Naive thymus-derived CD4-positive, alpha-beta T cell (primary cell): ENCODE measurements at places on chromosomes 3 and 15. TPM values are rescaled to one million over a fixed set of nuclear protein-coding genes. Genes with fewer than 3 reads are reported as not detected.

GRCh38 chr15:60376677-60377095, 21.1 kb downstream of the ANXA2 start:
- DNase-seq: no peak

GRCh38 chr3:100120693-100121092, 6.4 kb upstream of the FILIP1L start:
- no peak for DNase-seq

- no peak for DNase-seq
Measured at GRCh38 chr3:141152801-141153678, 78.6 kb upstream of the PXYLP1 start.

- no peak for DNase-seq
Measured at GRCh38 chr3:3800685-3801493, 1.7 kb downstream of the LRRN1 start.

DNA sequence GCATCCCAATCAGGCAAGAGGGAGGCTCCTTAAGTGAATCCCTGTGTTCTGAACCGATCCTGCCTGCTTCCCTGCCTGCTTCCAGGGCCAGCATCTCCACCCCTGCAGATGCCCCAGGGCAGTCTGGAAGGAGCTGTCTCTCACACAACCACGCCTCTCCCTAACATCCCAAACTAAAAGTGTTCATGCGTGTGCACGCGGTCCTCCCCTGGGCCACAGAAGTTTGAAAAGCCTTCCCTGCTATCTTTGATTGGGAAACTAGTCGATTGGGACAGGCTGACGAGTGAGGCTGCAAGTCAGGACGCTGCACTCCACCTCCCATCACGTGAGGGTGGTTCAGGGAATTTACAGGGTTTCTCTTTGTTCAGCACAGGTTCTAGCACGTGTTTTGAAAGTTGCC, 340.9 kb upstream of the ICE2 start:
- no peak for DNase-seq

DNA sequence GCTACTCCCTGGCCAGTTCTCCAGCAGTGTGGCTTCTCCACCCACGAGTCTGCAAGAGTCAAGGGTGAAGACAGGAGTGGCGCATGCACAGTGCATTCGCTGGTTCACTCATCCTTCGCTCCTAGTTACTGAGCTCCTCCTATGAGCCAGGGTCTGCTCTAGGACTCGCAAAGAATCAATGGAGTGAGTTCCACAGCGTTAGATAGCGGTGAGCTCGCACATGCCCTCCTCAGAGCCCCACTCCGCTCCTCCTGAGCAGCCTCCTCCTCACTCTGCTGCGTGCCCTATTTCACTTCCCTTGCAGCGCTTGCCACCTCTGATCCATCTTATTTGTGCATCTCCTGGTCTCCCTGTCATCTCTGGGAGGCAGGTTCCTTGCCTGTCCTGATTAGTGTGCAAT, 63.0 kb downstream of the NUP210 start:
- no peak for DNase-seq

DNA sequence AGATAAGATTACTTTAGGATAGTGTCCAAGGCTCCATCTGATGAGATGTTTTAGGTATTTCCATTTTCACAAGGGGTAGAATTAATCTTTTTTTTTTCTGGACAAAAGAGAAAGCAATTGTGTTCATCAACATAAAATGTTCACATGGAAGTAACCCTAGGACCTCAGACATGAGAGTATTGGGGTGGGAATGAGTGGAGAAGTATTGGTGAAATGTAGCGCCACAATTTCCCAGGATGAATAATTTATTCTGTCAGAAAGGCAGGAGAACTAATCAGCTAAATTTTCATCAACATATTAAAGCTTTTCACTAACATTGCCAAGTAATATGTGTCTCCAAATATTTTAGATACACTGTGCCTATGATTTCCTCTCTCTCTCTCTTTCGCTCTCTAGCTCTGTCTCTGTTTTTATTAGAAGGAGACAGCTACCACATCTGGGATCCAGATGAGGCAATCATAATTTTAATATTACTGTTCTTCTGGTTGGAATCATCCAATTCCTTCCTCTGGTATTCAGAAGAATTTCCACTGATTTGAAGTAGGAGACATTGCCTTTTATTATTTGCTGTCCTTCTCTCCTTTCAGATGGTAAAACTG, 21.6 kb upstream of the ZNF280D start:
- DNase-seq: no peak

DNA sequence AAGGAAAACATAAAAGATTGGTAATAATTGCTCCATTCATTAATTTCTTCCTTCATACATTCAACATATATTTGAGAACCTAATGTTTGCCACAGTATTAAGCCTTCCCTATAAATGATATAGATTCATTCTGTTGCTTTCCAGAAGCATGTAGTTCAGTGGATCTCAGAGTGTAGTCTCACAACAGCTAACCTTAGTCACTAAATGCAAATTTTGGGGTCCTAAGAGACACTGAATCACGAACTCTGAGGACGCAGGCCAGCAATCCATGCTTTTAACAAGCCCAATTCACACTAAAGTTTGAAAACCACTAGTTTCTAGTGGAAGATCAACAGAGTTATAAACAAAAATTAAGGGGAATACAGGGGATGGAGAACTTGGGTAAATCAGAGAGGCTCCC, 7.2 kb upstream of the AQR start:
- no peak for DNase-seq

FSD2 gene
- not detected for total RNA-seq

PARP15 gene
- 44.8 and 46.7 TPM in 2 replicates for total RNA-seq

GRCh38 chr3:127673191-127674100, 694 bp downstream of the ABTB1 start:
- peak; percentile 57 for DNase-seq

GRCh38 chr15:89375093-89376005, 40.7 kb upstream of the POLG start:
- no peak for DNase-seq

- DNase-seq: no peak
Measured at GRCh38 chr15:67458331-67459029, 62.5 kb upstream of the C15orf61 start.

DNA sequence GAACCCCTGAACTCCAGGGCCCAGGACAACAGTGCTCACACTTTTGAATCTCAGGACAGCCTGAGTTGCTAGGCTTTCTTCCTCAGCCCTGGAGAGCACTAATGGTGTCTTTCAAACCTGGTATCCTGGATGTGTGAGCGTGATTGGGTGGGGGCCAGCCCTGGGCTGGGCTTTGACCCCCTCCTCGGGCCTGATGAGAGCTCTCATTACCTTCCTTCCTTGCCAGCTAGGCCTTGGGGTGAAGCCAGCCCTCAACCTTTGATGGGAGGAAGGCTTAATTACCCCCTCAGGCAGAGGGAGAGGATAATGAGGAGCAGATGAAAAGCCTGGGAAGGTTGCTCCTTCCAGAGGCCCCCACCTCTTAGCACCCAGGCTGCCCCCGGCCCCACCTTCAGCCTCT, 31.1 kb upstream of the INSYN1 start:
- DNase-seq: no peak

SPINK8 gene
- total RNA-seq: not detected in 2 replicates

IMPG2 gene
- 0.87 TPM for total RNA-seq

DNA sequence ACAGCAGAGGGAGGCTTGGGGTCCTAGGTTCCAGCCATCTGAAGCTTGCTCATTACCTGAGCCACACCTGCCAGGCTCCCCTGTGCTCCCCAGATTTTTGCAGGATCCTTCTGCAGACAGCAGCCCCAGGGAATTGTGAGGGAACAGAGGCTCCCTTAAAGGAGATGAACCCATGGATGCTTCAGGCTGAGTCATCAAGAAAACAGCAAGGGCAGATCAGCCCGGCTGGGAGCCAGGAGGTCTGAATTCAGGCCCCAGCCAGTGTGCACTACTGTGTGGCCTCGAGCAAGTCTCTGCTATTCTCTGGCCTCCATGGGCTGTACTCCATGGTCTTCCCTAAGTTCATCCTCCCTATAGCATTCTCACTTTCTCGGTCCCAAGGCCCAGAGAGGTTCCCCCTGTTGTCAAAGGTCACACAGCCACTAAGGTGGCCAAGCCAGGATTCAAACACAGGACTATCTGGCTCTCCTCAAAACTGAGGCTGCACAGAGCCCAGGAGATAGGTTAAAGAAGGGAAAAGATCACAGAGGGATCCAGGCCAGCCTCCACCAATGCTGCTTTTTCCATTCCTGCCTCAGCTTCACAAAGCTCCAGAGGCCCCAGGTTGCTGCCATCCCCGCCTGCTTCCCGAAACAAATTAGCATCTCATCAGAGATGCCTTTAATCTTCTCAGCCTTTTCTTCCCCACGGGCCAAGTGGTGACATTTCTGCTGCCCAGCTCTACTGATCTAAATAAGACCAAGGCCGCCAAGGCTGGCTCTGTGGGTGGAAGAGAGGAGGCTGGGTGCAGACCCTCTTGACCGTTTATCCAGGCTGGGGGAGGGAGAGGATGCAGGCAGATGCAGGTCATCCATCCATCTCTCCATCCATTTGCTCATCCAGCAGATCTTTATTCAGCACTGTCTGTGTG, 21.2 kb upstream of the GRIP2 start:
- no peak for DNase-seq

DNA sequence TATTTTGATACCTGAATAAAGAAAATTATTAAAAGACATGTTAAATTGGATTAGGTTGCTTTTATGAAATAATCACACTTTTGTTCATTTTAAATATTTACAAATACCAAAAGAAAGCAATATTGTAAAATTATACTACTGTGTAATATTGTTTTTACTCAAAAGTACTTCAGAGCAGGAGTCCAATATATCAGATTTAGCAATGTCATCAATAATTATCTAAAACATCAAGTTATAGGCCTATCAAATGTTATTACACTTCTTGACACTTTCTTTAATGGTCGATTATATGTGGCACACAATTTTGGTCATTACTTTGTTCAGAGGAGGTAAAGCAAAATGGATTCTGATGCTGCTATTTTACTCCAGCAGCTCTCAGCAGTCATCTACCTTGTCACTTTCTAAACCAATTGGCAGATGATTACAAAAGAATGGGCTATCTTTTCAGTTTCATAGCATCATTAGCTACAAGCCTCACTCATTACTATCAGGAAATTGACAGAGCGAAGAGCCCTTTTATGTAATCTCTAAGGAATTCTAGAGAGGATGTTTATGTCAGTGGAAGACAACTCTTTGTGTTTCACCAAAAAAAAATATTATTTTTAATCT, 318.6 kb downstream of the PLOD2 start:
- no peak for DNase-seq

- peak; percentile 34 for DNase-seq
Measured at GRCh38 chr3:120344349-120344748, 4.8 kb downstream of the LRRC58 start.

- DNase-seq: no peak
Measured at GRCh38 chr3:23553353-23553752, 252.4 kb upstream of the UBE2E1 start.

GRCh38 chr3:33787328-33788009, 11.0 kb upstream of the PDCD6IP start:
- DNase-seq: peak; percentile 16

DNA sequence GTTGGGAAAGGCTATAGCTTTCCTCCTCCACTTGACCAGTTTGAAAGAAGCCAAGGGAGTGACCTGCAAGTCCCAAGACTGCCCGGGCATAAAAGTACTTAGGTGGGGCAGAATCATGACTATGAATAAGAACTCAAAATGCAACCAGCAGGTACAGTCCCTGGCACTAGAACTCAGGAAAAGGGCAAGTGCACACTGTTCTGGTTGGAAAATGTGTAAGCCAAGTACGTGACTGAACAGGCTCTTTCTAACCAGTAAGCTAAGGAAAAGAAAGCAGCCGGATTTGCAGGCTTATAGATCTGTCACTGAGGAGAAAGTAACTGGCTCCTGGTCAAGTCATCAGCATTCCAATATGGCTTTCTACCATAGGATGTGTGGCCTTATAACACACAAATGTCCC, 101.2 kb upstream of the SLC4A7 start:
- no peak for DNase-seq

GRCh38 chr3:130677343-130677742, 69.3 kb downstream of the PIK3R4 start:
- DNase-seq: no peak

- DNase-seq: no peak
Measured at GRCh38 chr15:40499931-40500330, 29.1 kb downstream of the CHST14 start.

DNA sequence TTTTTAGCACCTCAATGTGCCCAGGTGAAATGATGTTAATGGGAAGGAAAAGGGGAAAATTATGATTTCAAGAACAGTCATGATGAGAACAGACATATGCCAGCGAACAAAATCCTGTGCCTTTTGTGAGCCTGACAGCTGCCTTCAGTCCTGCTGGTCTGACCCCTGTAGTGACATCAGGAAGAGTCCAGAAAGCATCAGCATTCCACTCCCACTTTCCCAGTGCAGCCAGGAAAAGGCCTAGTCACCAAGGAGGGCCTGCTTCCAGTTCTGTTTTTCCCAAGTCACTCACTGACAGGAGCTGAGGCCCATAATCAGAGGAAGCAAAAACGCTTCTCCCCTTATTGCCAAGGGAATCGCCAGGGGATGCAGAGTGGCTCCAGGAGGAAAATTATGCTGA, 218.4 kb downstream of the ABHD5 start:
- no peak for DNase-seq

AMIGO3 gene
- 1.8 TPM for total RNA-seq

AMOTL2 gene
- total RNA-seq: not detected

GOLGA6B gene
- not detected in 2 replicates for total RNA-seq
